ENCODE measurements at places on chromosomes 7 and 10.

DNA sequence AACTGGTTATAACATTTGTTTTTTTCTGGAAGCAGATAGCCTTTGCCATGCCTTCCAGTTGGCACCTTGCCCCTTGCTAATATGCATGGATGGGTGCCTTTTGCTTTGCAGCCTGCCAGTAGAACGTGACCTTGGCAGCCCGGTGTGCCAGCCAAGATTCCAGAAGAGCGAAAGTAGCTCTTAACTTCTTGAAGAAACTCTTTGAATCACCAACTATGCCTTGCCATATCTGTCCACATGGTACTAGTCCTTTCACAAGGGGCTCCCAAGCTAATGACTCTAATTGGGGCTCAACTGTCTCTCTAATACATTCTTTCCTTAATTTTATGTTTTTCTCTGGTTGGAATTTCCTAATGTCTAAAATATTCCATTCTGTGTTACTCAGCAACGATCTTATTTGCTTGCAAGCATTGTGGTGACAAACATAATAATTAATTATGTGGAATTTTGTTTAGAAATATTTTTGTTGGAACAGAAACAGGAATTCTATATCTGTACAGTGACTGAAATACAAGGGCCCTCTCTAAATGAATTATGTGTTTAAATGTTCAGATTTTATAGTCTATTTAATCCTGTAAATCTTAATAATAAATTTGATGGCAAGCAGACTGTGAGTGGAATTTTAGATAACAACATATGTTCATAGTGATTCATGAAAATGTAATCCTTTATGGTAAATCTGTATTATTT lies 45.8 kb downstream of the HDAC9 start:
- DNase-seq, result no peak

GRCh38 chr10:58384544-58384998 lies 639 bp upstream of the TFAM start:
- DNase-seq, result no peak

DNA sequence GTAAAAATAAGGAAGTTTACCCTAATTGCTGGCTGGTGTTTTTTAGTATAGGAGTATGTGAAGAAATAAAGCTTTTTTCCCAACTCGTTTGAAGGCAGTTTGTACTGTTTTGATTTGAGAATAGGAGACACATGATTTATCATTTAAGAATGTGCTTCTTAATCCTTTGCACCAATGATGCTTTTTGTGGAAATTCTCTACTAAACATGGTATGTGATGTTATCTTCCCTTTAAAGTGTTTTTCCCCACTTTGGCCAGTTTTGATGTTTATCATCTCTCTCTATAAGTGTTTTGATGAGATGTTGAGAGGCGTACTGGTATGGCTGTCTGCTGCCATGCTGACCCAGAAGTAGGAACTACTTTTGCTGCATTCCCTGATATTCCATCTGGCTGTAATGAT lies 85.1 kb downstream of the SUGCT start:
- DNase-seq, result no peak

GRCh38 chr10:79413196-79413595 lies 32.2 kb downstream of the ZCCHC24 start:
- DNase-seq, result no peak

GRCh38 chr10:90148116-90148855 lies 446.9 kb downstream of the KIF20B start:
- DNase-seq, result peak; percentile 25

DNA sequence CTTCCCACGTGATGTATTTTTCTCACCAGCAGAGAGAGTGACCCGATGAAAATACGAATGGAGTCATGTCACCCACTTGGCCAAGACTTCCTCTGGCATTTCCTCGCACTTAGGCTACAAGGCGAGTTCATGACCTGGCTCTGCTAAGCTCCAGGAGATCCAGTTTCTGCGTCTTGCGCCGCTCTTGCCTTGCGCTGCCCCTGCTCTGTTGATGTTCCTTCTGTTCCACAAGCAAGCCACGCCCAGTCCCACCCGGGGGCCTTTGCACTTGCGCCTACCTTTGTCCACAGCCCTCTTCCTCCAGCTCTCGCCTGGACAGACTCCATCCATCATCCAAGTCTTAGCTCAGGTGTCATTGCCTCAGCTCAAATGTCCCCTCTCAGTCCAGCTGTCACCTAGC lies 116.3 kb upstream of the SHH start:
- DNase-seq, result no peak

GRCh38 chr10:35356725-35357092 lies 20.4 kb downstream of the CCNY start:
- DNase-seq, result no peak

DNA sequence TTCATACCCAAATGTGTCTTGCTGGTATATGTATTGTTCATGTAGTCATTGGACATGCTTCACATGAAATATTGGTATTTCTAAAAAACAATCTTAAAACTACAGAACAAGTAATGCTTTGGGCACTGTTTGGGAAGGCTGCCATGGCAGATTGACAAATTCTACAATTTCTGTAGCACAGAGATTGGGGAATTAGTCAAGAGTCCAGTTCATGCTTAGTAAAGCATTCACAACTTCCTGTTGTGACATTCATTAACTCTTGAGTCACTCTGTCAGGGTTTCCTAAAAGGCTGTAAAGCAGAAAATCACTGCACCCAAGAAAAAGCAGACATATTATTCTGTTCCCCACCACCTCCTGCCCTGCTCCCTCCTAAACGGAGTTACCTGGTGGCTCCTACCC lies 398.9 kb downstream of the PHTF2 start:
- DNase-seq, result no peak

Data from HAP-1 (cell line).